ENCODE measurements at places on chromosomes 7 and 10.

DNA sequence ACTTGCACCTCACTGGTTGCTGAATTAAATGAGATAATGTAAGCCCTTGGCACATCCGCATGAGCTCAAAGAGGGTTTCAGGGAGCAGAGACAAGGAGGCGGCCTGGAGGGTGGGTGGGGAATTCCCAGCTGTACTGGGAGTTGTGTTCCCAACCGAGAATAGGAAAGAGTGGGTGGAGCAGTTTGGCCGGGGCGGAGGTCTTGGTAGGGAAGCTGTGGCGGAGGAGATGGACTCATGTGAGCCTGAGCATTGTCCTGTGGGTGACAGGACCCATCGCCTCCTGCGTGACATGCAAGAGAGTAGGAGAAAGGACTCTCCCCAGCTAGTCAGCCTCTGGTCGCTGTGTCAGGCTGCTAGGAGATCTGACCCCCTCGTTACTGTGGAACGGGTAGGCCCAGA lies 41.0 kb upstream of the SAMD8 start:
- DNase-seq: no peak

- no peak for DNase-seq
Measured at GRCh38 chr10:129870961-129871621, 93.0 kb downstream of the EBF3 start.

DNA sequence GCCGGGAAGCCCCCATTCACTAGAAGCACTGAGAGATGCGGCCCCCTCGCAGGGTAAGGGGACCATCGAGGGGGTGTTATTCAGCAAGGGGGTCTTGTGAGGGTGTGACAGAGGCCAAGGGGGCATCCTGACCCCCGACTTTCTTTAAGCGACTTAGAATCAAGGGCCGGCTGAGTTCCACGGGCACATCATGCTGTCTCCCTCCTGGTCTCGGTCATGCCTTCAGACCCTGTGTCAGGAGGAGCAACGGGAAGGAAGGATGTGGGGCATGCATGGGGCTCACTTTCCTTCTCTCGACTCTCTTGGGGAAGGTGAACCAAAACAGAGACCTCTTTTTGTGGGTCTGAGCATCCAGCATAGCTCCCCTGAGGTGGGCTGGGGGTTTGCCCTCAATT lies 2.5 kb downstream of the ACSL5 start:
- DNase-seq: no peak

GRCh38 chr10:118973744-118974143 lies 55.8 kb upstream of the NANOS1 start:
- DNase-seq: no peak

GRCh38 chr10:123027861-123028260 lies 19.1 kb downstream of the ACADSB start:
- DNase-seq: no peak

GRCh38 chr7:106071356-106071998 lies 40.6 kb downstream of the SYPL1 start:
- peak; percentile 65 for DNase-seq

DNA sequence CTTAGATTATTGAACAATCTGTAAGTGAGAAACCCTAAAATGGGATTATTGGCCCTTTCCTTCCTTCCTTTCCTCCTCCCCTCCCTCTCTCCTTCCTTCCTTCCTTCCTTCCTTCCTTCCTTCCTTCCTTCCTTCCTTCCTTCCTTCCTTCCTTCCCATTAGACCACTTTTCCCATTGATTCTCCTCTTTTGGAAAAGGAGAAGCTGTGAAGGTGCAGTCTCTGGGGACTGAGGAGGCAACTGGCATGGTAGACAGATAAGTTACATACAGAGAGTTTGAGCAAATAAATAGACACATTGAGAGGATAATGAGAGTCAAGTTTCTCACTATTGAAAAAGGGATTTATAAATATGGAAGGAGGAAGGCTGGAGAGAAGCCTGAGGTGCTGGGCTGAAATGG lies 45.0 kb upstream of the CCDC7 start:
- DNase-seq: no peak
